Stimulated activated CD8-positive, alpha-beta memory T cell treated with anti-CD3 and anti-CD28 coated beads, Interleukin-15, amount 100 ng/mL, for 4 hours (primary cell): ENCODE measurements at places on chromosomes 11 and 22.

- no peak for DNase-seq
Observed at GRCh38 chr11:24132471-24132870, 364.4 kb upstream of the LUZP2 start.

DNA sequence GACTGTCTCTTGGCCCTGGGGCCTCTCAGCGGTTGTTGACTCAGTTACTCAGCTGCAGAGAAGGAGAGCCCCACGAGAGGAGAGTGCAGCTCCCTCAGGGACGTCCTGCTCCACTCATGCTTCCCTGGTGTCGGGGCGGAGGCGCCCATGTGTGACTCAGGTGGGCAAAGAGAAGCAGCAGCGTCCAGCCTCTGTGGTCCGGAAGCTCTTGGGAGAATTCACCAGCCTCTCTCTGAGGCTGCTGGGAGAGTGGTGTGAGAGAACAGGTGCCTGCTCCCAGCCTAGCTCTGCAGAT lies 25.7 kb downstream of the GLB1L2 start:
- DNase-seq, result no peak

DNA sequence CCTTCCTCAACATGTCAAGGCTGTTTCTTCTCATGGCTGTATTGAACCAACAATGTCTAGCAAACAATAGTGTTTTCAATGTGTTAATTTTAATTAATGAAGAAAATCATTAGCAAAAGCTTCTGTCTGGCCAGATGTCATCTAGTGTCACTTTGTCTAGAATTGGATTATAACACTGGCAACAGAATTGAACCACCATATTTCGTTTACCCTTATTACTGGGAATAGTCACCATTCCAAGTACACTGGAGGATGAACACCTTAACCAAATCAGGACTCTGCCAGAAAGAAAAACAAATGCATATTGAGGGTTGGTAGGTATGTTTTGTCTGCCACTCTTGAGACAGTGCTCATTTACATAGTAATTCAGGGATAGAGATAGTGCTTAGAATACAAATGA lies 146.2 kb downstream of the LRRC4C start:
- DNase-seq, result no peak

DNA sequence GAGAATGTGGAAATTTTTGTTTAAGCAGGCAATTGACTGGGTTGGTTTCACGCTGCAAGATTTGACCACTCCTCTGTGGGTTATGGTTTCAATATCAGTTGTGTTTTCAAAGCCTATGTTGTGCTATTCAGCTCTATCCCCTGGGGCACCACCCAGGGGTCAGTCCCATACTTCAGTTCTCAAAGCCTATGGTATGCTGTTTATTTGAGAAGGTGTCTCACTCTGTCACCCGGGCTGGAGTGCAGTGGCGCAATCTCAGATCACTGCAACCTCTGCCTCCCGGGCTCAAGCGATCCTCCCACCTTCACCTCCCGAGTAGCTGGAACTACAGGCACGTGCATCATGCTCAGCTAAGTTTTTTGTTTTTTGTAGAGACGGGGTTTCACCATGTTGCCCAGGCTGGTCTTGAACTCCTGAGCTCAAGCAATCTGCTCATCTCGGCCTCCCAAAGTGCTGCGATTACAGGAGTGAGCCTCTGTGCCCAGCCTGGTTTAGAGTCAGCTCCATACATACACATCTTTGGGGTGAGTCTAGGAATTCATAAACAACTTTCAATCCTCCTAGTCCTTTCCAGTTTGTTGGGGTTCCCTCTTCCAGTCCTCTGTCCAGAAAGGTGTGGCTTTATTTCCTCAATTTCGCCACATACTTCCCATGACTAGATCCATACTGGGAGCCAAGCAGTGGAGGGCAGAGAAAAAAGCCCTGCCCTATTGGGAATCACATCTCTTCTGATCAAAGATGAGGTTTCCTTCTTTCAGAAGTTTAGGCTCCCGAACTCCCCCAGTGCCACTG lies 35.0 kb upstream of the MAPK1 start:
- DNase-seq, result no peak

GRCh38 chr22:45583504-45583903 lies 80.8 kb downstream of the FBLN1 start:
- no peak for DNase-seq

DNA sequence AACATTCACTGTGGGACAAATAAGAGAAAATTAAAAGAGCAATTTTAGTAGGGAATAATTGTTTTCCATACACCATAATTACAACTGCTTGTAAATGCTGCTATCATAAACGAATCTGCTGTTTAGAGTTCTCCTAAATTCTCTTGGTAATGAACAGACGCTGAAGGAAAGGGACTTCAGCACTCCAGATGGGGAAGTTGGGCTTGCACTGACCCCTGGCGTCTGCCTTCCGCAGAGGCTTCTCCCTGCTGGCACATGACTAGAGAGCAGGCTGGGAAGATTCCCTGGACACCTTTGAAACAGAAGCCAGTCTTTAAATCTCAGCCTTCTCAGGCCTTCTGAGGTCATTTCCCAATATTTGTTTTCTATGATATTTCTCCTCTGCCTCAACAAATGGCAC lies 84.1 kb downstream of the NXPE2 start:
- DNase-seq, result no peak

DNA sequence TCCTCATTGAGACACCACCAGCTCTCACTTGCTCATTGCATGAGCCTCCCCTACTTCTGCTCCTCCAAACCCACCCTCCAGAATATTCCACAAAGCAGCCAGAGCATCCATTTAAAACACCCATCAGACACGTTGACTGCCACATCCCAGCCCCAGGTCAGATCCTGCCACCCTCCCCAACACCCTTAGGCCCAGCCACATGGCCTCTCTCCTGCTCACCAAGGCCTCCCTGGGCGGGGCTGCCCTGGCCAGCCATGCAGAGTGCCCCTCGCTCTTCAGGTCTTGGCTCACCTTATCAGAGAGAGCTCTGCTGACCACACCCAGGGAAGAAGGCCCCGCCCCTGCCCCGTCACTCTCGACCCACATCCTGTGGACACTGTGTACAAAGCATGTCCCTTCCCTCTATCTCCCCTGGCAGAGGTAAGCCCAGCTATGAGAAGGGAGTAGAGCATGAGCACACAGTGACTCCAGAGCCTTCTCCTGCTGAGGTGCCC lies 106.8 kb downstream of the MICAL3 start:
- DNase-seq, result no peak

DNA sequence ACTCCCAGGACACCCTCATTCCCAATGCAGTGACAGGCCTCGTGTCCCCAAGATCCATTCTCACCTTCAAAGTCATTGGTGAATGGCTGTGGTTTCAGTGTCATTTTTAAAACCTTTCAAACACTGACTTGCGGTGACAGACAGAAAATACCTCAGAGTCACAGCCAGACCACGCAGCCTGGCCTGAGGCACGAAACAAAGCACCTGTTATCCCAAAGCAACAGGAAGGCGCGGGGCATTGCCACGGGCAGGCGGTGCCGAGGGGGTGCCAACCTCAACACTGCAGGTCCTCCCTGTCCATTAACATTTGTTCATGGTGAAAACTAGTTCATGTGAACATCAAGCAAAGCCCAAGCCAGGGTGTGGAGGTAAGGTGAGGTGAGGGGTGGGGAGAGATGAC lies 38.2 kb downstream of the RPUSD4 start:
- no peak for DNase-seq

DNA sequence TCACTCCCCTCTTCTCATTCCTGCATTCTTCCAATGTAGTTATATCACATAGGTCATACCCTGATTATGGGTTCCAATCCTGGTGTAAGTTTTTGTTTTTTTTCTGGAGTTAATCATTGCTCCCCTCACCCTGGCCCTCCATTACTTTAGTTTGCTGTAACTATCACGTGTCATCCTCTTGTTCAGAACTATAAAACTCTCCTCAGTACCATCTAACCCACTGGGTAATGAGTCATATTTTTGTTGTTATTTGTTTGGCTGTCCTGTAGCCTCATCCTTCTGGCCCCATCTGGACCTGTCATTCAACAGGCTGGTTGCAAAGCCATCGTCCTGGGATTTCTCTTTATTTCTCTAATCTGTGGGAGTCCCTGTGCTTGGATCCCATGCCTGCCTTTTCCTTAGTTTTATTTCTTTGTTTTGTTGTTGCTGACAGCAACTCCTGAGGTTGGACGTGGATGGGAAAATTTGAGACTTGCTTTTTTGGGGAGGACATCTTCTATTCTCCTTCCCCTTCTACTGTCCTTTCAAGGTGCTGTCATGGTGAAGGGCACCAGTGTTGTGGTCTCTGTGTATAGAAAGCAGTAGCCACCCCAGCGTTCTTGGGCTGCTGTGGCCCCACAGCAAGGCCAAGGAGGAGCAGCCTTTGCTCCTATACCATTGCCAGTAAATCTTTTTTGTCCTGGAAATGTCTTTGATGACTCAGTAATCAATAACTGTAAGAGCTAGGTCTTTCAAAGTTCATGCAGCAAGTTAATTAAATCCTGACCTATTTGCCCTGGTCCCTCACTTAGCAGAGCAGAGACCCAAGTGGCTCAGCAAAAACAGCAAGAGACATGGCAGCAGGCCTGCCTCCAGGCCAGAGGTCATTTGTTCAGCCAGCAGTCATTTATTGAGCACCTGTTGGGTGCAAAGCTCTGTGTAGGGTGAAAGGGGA lies 82.5 kb downstream of the C22orf31 start:
- no peak for DNase-seq

DNA sequence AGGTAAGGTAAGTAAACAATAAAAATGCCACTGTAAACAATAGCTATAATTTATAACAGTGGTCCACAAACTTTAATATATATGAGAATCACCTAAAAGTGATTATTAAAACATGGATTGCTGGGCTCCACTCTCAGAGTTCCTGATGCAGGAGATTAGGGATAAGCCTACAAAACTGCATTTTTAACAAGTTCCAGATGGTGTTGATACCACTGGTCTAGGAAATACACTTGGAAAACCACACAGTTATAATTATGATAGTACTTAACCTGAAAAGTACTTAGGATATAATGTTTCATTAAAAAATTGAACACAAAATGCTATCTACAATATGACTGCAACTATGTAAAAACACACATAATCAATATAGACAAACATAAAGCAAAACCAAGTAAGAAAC lies 20.4 kb downstream of the FCHSD2 start:
- DNase-seq, result no peak

DNA sequence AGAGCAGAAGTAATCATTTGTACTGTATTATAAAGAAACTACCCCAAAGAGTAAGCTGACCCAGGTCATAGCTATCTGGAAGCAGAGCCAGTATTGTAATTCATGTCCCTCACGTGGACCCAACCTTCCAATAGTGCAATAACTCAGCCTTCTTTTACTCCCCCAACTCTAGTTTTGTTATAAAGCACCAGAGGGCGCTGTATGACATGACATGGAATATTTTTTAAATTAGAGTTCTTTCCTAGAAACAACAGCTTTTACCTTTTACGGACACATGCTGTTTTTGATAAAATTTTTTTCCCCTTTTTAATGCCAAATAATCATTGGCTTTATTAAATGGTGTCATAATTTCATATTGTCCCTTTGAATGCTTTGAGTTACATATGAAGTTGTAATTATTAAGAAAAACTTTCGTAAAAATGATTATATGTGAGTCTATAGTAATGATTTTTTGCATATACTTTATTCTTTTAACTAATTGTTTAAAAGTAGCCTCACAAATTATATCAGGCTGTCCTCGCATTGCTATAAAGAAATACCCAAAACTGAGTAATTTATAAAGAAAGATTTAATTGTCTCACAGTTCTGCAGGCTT lies 76.9 kb downstream of the DKK3 start:
- DNase-seq, result no peak

GRCh38 chr22:30309951-30310741 lies 16.6 kb downstream of the TBC1D10A start:
- no peak for DNase-seq

DNA sequence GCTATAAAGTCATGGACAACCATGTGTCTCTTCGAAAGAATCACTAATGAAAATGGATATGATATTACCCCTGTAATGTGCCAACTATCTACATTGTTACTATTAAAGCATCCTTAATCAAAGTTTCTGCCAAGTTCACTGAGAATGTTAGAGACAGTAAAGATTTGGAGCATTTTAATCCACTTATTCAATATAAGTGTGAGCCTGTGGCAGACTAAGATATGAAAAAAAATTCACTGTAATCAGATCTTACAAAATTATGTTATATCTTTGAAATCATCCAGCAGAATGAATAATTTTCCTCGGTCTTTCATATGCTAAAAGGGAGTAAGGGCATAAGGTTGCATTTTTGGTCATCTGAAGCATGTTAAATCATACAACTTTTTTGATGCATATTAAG lies 49.9 kb downstream of the MAML2 start:
- no peak for DNase-seq

GRCh38 chr11:42596576-42597145 lies 715.1 kb upstream of the API5 start:
- no peak for DNase-seq

DNA sequence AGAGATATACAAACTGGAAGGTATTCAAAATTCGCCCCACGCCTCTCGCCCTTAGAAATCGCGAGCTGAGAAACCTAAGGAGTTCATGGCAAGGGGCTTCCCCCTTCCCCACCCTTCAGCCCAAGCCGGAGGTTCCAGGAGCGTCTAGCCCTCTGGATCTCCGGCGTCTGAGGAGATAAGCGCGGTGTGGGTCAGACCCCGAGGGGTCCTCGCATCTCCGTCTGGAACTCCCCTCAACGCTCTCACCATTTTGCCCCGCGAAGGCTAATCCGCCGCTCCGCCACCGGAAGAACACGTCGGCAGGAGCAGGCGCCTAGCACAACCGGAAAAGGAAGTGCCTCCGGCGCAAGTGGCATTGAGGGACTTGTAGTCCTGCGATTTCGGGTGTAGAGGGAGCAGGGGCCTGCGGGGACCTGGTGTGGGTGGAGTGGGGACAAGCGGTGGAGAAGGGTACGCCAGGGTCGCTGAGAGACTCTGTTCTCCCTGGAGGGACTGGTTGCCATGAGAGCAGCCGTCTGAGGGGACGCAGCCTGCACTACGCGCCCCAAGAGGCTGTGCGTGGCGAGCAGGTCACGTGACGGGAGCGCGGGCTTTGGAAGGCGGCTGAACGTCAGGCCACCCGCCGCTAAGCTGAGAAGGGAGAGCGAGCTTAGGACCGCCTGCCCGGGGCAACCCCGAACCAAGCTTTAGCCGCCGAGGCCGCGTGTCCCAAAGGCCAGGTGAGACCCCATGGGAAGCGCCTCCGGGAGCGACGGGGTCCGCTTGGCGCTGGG lies at the start of the genes FEN1 and TMEM258:
TSS of gene FEN1 (plus strand) at position 602 of the 773 bp plus-strand sequence. CDS start 2,451 bp downstream, outside the sequence.
TSS of gene TMEM258 (minus strand) at position 290 of the 773 bp plus-strand sequence. CDS start at position 249, 41 bp downstream.
- peak; percentile 71 for DNase-seq
